Stomach (tissue), 19 donors: ENCODE measurements at places on chromosomes 13 and 19.

DNA sequence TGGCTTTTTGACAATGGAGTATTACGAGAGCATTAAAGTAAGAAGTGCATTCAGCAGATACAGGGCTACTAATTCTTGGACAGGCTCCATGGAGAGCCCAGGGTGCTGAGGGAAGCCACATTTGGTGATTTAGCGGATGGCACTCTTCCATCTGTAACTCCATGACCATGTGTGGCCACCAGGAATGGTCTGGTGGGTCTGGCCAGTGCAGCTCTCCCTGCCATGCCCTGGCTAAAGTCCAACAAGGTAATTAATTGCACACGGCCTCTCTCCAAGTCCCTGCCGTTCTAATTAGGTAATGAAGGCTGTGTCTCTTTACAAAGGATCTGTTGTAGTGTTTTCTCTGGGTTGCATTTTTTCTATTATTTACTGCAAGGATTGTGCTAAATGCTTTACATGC, 4.3 kb upstream of the ZFR2 start:
- no peak for DNase-seq

DNA sequence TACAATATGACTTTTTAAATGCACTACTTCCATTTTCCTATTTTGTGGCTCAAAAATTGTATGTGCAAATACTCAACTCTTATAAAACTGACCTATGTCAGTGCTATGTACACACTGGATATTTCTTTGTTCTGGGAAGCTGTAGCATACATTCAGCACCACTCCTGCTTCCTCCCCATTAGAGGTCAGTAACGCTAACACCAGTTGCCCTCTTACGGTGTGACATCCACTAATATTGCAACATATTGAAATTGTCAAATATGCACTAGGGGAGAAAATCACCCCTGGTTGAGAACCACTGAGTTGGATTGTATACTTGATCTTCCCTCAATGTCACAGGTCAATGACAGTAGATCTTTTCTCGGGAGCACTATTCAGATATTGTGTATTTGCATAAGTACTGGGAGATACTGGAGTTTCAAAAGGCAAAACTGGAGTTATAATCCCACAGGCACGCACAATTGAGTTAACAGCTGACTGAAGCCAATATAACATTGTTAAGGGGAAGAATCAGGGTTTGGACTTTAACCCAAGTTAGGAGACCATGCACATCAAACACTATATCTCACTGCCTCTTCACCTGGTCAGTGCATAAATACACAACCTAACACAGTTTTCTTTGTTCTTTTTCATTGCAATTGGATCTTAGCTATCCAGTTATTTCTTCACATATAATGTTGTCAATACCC, 1276.5 kb upstream of the MIR17HG start:
- DNase-seq = no peak

- peak; percentile 35 for DNase-seq
Measured at GRCh38 chr19:10565028-10565566, 713 bp downstream of the KRI1 start.

DNA sequence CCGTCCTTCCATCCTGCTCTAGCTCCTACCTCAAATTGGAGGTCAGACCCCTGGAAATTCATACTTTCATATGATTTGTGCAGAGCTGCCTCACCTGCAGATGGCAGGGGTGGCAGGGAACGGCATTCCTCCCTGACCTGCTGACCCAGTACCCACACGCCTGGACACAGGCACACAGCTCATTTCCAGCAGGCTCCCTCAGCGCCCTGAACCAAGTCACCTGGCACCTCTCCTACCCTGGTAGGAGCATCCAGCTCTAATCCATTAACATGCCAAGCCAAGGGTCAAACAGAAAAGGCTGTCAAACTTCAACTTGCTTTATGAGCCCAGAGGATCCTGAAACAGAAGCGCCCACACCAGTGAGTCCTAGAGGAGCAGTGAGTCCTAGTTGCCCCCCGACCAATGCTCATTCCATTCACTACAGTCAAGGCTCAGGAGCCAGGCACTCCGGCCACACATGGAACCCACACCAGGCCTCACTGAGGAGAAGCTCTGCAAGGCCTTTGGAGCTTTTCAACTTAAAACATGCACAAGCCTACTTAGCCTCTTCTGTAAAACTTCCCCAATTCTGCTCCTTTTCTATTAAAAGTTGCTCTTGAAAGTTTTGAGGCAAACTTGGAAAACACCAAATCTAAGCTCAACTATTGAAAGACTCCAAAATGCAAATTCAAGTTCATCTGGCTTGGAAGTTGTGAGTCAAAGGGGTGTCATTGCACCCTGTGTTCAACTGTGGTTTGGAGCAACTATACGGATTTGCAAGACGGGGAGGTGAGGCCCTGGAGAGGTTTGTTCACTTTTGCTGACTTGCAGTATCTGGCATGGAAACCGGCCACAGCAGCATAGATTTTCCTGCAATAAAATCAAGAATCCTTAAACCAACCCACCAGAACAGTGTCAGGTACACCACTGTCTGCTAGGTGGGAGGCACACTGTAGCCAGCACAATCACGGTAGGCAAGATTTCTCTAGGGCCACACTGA, 96.7 kb downstream of the CRYL1 start:
- no peak for DNase-seq

- no peak for DNase-seq
Measured at GRCh38 chr19:16259385-16260159, 61.9 kb downstream of the AP1M1 start.

DNA sequence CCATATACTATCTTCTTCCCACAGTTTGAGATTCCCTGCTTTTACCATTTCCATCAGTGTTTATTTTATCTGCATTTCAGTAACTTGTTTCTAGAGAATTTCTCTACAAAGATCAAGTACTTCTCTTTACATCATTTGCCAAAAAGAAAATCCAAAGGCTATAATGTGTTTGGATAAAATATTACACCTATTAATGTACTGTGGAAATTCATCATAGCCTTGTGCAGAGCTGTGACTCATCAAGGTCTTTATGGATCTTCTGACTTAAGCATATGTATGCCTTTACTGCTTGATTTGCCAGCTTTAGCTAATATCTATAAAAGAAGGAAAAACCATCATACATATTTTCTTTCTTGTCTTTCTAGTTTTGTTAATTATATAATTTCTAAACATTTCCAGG, 9.6 kb upstream of the HTR2A start:
- DNase-seq = no peak

DNA sequence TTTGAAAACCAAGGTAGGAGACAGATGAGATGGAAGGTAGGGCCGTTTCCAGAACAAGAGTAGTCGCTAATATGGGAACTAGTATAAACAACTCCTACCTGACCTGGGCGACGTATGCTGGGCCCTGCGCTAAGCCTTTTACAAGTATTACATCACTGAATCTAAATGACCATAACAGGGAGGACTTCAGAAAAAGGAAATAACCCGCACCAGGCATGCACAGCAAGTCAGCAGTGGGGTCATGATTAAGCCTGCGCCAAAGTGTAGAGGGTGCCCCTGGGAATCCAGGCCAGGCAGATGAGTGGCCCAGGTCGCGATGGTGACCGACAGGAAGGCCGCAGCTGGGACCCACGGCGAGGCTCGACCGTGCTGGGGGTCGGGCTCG, 613 bp downstream of the ATP13A1 start:
- DNase-seq = no peak

GRCh38 chr13:73451221-73452029, 392.6 kb downstream of the KLF5 start:
- DNase-seq = peak; percentile 81

- no peak for DNase-seq
Measured at GRCh38 chr19:28021259-28022185, 1191.4 kb downstream of the UQCRFS1 start.

DNA sequence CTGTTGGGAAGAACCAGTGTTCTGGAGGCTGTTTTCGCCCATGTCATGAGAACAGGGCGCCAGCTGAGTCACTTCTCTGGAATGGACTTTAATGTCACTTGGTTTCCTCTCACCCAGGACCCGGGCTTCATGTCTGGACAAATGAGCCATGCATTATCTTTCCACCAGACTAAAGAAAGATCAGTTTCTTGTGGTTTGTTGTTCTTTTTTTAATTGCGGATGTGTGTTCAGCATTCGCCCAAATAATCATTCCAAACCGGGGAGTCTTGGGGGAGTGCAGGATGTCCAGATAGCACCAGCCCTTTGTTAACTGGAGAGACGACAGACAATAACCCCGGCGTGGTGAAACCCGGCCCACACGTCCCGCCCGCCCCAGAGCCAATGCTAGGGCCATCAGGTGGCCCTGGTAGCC, 102.5 kb downstream of the COL4A2 start:
- no peak for DNase-seq

DNA sequence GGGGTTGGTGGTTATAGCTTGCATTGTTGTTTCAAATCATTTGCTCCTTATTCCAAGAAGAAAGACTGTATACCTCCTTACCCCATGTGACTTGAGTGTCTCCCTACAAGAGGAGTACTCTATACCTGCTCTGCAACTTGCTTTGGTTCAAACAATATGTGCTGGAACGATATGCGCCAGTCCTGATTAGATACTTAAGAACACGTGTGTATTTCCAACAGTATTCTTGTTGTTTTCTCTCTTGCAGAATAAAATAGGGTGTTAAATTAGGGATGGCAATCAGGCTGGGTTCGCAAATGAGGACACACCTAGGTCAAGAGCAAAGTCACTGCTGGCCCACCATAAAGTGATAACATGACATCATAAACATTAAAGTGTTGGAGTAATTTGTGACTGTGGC, 895.0 kb upstream of the SLITRK1 start:
- DNase-seq = no peak

GRCh38 chr13:34344816-34345215, 526.9 kb downstream of the RFC3 start:
- DNase-seq = no peak

GRCh38 chr19:49852631-49853126, 1.7 kb downstream of the PTOV1 start:
- DNase-seq = no peak

DNA sequence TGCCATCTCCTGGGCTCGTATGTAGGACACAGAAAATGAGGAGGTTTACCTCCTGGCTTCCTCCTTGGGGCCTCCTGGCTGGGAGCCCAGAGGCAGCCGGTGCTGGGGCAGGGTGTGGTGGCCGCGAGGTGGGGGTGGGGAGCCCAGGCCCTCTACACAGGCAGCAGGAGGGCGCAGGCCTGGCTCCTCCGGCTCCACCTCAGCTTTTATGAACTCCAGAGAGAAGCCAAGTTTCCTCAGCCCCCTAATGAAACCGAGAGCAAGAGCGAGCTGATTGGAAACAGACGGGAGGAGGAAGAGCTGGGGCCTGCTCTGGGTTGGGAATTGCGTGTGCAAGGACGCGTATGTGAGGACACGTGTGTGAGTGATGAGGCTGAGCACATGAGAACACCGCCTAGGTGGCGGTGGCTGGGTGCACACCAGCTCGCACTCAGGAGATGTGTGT, 23.1 kb downstream of the LYL1 start:
- peak; percentile 93 for DNase-seq

GRCh38 chr13:20987599-20987998, 73.8 kb downstream of the LATS2 start:
- no peak for DNase-seq

DNA sequence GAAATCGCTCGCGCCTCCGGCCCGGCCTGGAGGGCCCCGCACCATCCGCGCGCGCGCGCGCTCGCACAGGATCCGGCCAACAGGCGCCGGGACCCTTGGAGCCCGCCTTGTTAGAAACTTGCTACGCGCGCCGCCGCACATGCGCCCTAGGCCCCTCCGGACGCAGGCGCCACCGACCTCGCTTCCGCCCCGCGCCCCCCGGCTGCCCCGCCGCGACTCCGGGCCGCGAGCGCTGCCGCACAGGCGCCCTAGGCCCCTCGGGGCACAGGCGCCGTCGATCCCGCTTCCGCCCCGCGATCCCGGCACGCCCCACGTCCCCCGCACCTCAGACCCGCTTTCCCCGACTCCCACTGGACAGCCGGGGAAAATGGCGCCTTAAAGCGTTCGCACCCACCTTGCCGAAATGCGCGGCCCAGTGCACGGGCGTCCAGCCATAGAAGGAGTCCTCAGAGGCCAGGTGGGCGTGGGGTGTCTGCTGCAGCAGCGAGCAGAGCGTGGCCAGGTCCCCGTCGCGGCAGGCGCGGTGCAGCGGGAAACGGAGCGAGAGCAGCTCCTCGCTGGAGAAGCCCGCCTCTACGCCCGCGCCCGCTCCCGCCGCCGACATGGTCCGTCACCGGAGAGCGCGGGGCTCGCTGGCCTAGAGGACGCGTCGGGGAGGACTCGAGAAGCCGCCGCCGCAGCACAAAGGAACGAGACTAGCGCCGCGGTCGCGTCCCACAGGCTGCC, 375 bp downstream of the ANKRD10 start:
- peak; percentile 95 for DNase-seq

DNA sequence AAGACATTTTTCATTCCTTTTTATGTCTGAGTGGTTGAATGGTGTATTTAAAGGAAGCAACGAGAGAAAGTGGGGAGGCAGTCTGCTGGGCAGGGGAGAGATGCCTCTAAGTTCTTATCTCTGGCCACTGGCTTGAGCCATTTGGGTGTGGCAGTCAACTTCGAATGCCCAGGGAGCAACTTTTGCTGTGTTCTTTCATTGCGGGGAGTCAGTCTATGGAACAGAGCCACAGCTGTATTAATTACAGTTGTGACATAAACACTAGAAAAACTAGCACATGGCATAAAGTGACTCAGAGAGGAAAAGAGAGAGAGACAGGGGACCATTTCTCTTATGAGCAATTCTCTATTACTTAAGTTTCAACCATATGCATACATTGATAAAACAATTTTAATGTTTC, 40.4 kb upstream of the PDCD5 start:
- no peak for DNase-seq

DNA sequence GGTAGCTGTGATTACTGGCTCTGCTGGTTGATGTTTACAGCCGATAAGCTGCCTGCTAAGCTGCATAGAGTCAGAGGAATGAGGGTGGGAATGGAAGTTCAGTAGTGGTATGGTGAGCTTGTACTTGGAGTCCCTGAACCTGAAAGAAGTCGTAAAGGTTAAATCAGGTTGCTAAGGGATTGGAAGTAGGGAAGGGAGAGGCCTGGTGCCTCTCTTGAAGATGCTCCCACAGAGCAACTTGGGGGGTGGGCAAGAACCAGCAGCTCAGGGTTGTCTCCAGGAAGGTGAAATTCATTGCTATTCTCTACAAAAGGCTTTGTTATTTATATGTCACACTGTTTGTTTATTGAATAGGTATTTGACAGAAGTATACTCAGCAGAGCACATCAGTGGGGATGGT, 73.8 kb upstream of the OLFM4 start:
- DNase-seq = no peak

DNA sequence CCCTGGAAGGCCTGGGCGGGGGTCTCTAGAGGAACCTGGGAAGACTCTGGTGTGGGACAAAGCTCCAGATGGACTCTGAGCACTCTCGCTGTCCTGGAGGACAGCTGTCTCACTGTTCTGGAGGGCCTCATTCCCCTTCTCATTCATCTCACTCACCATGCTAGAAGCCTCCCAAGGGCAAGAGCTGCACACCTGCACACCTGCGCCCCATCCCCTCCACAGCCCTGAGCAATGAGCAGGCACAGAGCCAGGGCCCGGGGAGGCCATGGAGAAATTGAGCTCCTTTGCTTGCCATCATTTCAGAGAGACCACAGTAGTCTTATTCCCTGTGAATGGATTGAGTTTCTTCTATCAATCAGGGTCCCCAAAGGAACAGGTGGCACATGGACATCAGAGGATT, 1168.5 kb downstream of the UQCRFS1 start:
- DNase-seq = no peak

GRCh38 chr19:56347163-56347778, 32.6 kb upstream of the ZSCAN5A start:
- DNase-seq = no peak
